Hepatocyte (in vitro differentiated cells): ENCODE measurements at places on chromosomes 12 and 14. TPM values are rescaled to one million over a fixed set of nuclear protein-coding genes. Genes with fewer than 3 reads are reported as not detected.
A peak's percentile ranks its signal among the peaks of the same experiment; 100 is the strongest.

The INHBE gene
- 44.2 and 45.9 TPM in 2 replicates for total RNA-seq

The TAS2R43 gene
- total RNA-seq: 2.6 and 2.8 TPM in 2 replicates

The SIRT4 gene
- total RNA-seq: 3.9 and 7.7 TPM in 2 replicates

The SERPINA1 gene
- total RNA-seq: 5,074 and 5,718 TPM in 2 replicates

GRCh38 chr14:61482348-61483206, 161.2 kb downstream of the PRKCH start:
- no peak for DNase-seq
- H3K27me3 ChIP-seq: no peaks in the 10 kb centered on the region
- peaks cover 5% of the 10 kb centered on the region for H3K4me1 ChIP-seq
- peak overlapping the region; percentile 17 for H3K27ac ChIP-seq
- no peak overlapping the region for H3K4me3 ChIP-seq

GRCh38 chr12:65728848-65729793, 95.2 kb upstream of the HMGA2 start:
- peaks cover 43% of the 10 kb centered on the region for H3K27me3 ChIP-seq
- H3K36me3 ChIP-seq: no peaks in the 10 kb centered on the region
- H3K4me3 ChIP-seq: peak overlapping the region; percentile 48
- no peak overlapping the region for H3K27ac ChIP-seq

- no peak overlapping the region for H3K27ac ChIP-seq
- H3K4me3 ChIP-seq: no peak overlapping the region
- H3K4me1 ChIP-seq: peaks cover 6% of the 10 kb centered on the region
These were observed 362.2 kb downstream of the CACNA1C start for GRCh38 chr12:2414810-2415567.
